Left kidney (tissue), 8 donors: ENCODE measurements at places on chromosomes 5 and 9. TPM values are rescaled to one million over a fixed set of nuclear protein-coding genes. Genes with fewer than 3 reads are reported as not detected.

Gene TMEM174
- polyA plus RNA-seq, result 20.1 TPM

Gene FST
- 34.1 TPM for polyA plus RNA-seq

Gene SLC36A2
- polyA plus RNA-seq, result 21.0 TPM

Gene GLDC
- polyA plus RNA-seq, result 22.4 TPM

Gene RAD1
- 43.0 TPM for polyA plus RNA-seq

Gene SOX30
- polyA plus RNA-seq, result 0.50 TPM

Gene CCDC152
- 16.1 TPM for polyA plus RNA-seq
